ENCODE measurements at places on chromosomes 6 and 20. TPM values are rescaled to one million over a fixed set of nuclear protein-coding genes. Genes with fewer than 3 reads are reported as not detected.

- DNase-seq, result peak; percentile 23
Measured at GRCh38 chr20:13821876-13822275, 37.0 kb downstream of the NDUFAF5 start.

- no peak for DNase-seq
Measured at GRCh38 chr6:15924893-15925292, 204.0 kb upstream of the MYLIP start.

DNA sequence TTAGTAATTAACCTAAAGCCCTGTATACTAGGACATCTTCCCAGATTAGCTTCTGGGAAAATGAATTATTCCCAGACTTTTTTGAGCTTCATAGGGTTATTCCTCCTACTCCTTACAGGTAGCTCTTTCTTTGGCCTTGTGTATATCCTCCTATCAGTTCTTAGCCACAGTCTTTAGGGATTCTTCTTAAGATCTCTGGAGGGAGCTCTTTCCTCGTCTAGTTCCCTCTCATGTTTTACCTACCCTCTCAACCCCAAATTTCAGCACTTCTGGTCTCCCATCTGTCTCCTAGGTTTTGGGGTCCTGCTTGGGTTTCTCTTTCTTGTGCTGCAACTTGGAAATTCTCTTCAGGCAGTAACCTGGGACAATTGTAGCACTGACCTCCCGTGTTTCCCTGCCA lies 46.4 kb upstream of the SLC35B3 start:
- no peak for DNase-seq

The SIRPD gene
- polyA plus RNA-seq, result 12.0 TPM

The TBPL1 gene
- 35.6 TPM for polyA plus RNA-seq

The FRK gene
- not detected for polyA plus RNA-seq

DNA sequence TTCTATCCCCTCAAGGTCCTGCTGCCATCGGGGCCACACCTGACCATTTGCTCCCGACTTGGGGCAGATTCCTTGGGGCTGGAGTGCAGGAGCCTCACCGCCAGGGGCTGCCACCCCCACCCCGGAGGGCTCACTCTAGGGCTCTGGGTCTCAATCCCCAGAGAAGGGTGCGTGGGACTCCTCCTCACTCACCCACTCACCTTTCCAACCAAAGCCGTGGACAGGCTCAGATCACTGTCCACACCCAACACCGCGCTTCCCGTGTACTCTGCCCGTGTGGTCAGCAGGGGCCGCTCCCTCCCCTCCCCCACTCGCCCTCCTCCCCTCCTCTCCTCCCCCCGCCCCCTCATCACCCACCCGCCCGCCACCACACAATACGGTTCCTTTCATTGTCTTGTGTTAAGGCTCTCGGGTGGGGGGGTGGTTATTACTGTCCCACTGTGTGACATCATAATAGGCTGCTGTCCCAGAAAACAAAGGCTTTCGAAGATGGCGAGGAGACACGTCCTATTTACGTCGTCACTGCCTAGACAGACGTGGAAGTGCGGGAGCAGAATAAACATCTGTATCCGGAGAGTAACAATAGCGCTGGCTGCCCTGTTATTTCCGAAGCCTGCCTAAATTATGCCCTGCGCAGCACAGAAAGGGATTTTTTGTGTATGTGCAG lies 85.8 kb downstream of the YTHDF1 start:
- no peak for DNase-seq

GRCh38 chr20:50353289-50353961 lies 156.8 kb upstream of the PTPN1 start:
- peak; percentile 40 for DNase-seq

The WFDC2 gene
- polyA plus RNA-seq, result not detected

Data from CD14-positive monocyte (primary cell).